ENCODE measurements at places on chromosomes 6 and 20.

- DNase-seq = no peak
These were observed 15.1 kb downstream of the BMP7 start for GRCh38 chr20:57251344-57251743.

GRCh38 chr20:48957533-48957932 is 36.0 kb downstream of the ARFGEF2 start:
- no peak for DNase-seq

DNA sequence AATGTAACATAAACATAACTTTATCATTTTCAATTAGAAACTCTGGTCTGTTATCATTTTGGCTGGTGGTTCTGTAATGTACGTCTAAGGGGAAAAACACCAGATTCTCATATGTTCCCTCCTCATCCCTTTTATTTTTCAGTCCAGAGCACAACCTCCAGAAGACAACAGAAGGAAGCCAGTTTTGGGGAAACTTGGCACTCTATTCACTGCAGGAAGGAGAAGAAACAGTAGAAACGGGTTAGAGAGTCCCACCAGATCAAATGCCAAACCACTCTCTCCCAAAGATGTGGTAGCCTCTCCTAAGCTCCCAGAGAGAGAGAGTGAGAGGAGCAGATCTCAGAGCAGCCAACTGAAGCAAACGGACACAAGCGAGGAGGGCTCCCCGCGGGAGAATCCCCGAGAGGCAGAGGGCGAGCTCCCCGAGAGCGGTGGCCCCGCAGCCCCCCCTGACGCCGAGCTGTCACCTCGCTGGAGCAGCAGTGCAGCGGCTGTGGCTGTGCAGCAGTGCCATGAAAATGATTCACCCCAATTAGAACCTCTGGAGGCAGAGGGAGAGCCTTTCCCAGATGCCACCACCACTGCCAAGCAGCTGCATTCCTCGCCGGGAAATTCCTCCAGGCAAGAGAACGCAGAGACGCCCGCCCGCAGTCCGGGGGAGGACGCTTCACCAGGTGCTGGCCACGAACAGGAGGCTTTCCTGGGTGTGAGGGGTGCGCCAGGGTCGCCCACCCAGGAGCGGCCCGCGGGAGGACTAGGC is 117.8 kb downstream of the RTN4IP1 start:
- peak; percentile 26 for DNase-seq

DNA sequence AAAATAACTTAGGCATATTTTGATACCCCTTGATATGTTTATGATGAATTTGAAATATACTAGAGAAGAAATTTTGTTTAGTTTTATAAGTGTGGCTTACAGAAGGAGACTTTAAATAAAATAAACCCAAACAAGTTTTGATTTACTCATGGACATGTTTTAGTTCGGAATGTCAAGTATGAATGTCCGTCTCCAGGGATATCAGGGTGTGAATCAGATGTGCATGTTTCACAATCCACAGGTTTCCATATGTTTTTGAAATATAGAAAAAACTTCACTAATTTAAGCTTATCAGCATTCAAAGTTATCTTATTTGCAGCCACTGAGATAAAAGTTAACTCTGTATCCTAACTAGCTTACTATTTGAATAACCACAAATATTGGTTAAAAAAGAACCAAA is 51.5 kb downstream of the PLCB1 start:
- no peak for DNase-seq

Data from neuronal stem cell (in vitro differentiated cells).